ENCODE measurements at places on chromosomes 4 and X.

- DNase-seq: no peak
These were observed 29.3 kb downstream of the DAPP1 start for GRCh38 chr4:99845708-99846469.

DNA sequence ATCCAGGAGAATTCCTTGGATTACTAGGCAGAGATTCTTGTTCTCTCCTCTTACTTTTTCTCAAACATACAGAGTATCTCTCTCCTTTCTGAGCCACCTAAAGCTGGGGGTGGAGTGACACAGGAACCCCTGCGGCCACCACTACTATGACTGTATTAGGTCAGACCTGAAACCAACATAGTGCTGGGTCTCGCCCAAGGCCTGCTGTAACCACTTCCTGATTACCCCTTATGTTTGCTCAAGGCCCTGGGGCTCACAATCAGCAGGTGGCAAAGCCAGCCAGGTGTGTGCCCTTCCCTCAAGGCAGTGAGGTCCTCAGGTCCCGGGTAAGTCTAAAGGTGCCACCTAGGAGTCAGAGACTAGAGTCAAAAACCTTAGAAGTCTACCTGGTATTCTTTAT lies 166.4 kb downstream of the PARM1 start:
- DNase-seq: no peak

GRCh38 chr4:155734951-155735350 lies 23.9 kb upstream of the GUCY1B1 start:
- no peak for DNase-seq

- DNase-seq: peak; percentile 1
These were observed 76.0 kb downstream of the INTS6L start for GRCh38 chrX:135596495-135596894.
